Activated naive CD8-positive, alpha-beta T cell treated with anti-CD3 and anti-CD28 coated beads, Interleukin-2, amount 10 ng/mL, durations not matched to agents 7 days and 5 days (primary cell): ENCODE measurements at places on chromosomes 3 and 15. TPM values are rescaled to one million over a fixed set of nuclear protein-coding genes. Genes with fewer than 3 reads are reported as not detected.
A peak's percentile ranks its signal among the peaks of the same experiment; 100 is the strongest.

- H3K27ac ChIP-seq: no peak overlapping the region
- no peak overlapping the region for H3K4me3 ChIP-seq
- H3K4me1 ChIP-seq: peaks cover 1% of the 10 kb centered on the region
- DNase-seq: no peak
Measured at GRCh38 chr3:19920401-19921080, 13.5 kb downstream of the EFHB start.

DNA sequence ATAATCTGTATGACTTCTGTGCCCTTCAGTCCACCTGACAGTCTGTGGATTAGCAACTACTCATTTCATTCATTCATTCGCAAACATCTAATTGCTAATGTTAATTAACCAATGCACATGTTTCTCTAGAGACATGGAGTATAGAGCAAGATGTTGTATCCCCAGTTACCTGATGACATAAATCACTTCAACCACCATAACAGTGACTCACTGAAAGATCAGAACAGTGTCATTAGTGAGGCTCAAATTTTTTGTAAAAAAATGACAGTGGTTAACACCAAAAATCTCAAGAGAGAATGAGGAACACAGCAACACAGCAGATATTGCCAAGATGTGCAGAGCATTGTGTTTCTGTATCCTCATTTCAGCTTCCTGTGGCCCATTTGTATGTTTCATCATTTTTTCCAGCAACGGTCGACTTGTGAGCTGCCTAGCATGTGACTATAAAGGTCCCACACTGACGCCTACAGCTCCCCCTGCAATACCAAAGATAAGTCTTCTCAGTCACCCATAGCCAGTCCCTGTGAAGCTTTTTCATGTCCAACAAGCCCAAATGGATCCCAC lies 3.7 kb upstream of the PLD1 start:
- peaks cover 36% of the 10 kb centered on the region for H3K27me3 ChIP-seq
- peaks cover 14% of the 10 kb centered on the region for H3K4me1 ChIP-seq
- no peak overlapping the region for H3K4me3 ChIP-seq
- H3K27ac ChIP-seq: no peak overlapping the region
- DNase-seq: no peak

The CPN2 gene
- total RNA-seq: not detected

GRCh38 chr3:99952306-99952705 lies 134.6 kb downstream of the CMSS1 start:
- no peak overlapping the region for H3K4me3 ChIP-seq
- H3K4me1 ChIP-seq: peaks cover 13% of the 10 kb centered on the region
- H3K36me3 ChIP-seq: peaks cover 2% of the 10 kb centered on the region

The CPLX3 gene
- 0.28 TPM for total RNA-seq

DNA sequence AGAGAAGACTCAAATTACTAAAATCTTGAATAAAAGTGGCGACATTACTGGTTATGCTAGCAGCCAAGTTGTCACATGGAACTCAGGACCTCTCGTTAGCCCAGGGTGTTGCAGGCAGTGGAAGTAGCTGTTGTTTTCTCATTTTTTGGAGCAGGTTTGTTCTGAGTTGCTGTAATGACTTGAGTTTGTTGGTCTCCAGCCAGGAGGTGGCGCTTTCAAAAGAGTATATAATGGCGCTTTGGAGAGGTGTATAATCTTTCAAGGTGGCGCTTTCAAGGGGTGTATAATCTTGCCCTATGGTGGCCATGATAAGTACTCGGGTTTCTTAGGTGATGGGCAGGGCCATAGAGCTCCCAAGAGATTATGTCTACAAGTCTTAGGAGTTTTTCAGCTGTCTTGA lies 632.7 kb downstream of the NTRK3 start:
- H3K4me1 ChIP-seq: no peaks in the 10 kb centered on the region
- H3K4me3 ChIP-seq: no peak overlapping the region
- no peak for DNase-seq

DNA sequence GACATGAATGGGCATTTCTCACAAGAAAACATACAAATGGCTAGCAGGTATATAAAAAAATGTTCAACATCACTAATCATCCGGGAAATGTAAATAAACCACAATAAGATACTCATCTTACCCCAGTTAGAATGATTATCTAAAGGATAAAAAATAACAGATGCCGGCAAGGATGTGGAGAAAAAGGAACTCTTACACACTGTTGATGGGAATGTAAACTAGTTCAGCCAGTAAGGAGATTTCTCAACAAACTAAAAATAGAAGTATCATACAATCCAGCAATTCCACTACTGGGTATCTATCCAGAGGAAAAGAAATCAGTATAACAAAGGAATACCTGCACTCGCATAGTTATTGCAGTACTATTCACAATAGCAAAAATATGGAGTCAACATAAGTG lies 124.2 kb downstream of the SATB1 start:
- no peak overlapping the region for H3K4me3 ChIP-seq
- H3K27ac ChIP-seq: no peak overlapping the region
- no peak for DNase-seq
- no peaks in the 10 kb centered on the region for H3K4me1 ChIP-seq
- H3K36me3 ChIP-seq: peaks cover 6% of the 10 kb centered on the region
- H3K27me3 ChIP-seq: no peaks in the 10 kb centered on the region

DNA sequence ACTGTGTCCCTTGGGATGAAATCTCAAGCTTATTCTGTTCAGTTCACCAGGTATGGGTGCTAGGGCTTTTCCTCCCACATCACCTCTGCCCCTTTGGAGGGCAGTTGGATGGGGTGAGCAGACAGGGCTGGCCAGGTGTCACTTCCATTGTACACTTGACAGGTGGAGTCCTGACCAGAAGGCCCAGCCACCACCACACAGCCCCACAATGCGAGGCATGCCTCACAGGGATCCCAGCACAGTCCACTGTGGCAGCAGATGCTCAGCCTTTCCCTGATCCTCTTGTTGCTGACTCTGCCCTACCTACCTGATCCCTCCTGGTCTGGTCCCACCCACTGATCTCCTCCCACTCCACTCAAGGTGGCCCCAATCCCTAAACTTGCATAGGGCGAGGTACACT lies 88.2 kb downstream of the ANP32A start:
- H3K4me1 ChIP-seq: peaks cover 3% of the 10 kb centered on the region
- DNase-seq: no peak
- no peak overlapping the region for H3K4me3 ChIP-seq
- H3K27me3 ChIP-seq: peaks cover 1% of the 10 kb centered on the region
- H3K27ac ChIP-seq: no peak overlapping the region

DNA sequence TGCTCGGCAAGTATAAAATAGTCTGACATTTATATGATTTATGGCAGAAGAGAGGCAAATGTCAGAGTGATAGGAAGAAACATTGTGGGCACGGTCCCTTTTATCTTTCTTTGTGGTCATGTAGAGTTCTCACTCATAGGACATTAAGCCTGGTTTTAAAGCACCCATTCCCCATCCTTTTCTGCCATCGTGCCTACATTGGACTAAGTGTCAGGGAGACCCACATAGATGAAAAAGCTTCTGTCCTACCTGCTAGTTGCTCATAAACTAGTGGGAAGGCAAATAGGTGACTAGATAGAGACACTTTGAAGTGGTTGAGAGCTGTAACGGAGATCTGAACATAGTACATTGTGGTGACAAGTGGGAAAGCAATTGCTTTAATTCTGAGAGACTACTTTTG lies 155.7 kb downstream of the B3GALNT1 start:
- DNase-seq: no peak
- H3K36me3 ChIP-seq: no peaks in the 10 kb centered on the region
- H3K27me3 ChIP-seq: peaks cover 26% of the 10 kb centered on the region
- peaks cover 17% of the 10 kb centered on the region for H3K4me1 ChIP-seq
- H3K27ac ChIP-seq: peak overlapping the region; percentile 9
- H3K4me3 ChIP-seq: peak overlapping the region; percentile 33

DNA sequence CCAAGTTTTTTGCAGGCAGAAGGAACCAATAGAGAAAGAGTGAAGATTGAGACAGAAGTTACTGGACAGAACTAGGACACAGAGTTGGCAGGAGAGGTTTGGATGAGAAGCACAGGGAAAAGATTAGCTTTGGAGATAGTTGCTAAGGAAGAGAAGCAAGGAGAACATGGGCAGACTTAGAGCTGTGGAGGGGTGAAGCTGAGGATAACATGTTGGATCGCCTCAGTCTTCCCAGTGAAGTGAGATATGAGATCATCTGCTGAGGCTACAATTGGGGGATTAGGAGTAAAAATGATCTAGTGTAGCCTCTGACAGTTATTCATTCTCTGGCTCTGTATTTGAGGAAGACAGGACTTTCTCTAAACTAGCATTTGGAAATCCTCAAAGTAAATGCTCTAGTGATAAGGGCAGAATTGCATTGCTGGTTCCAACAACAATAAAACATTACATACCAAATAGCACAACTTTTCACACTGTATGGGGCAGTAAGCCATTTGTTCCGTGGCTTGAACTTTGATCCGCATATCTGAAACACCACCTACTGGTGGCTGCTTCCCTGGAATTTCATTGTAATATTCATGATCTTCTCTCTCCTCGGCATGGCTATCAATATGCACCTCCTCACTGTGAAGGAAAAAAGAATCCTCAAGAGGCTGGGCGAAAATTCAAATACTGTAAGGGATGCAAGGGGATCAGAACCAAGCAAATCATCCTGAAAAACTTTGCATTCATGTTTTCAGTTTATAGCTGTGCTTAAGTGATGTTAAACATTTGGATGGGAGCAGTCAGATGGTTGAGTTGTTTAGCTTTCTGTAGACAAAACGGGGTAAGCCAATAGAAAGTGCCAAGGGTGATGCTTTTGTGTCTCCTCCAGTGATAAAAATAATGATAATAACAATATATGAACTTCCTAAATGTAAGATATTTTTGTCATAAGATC lies 22.2 kb upstream of the EID1 start:
- peaks cover 36% of the 10 kb centered on the region for H3K27me3 ChIP-seq
- DNase-seq: no peak
- no peak overlapping the region for H3K27ac ChIP-seq

The AP3B2 gene
- not detected for total RNA-seq
